ENCODE measurements at places on chromosomes 2 and 18.
A peak's percentile ranks its signal among the peaks of the same experiment; 100 is the strongest.

GRCh38 chr18:7941533-7941932 is 374.4 kb downstream of the PTPRM start:
- DNase-seq: no peak

DNA sequence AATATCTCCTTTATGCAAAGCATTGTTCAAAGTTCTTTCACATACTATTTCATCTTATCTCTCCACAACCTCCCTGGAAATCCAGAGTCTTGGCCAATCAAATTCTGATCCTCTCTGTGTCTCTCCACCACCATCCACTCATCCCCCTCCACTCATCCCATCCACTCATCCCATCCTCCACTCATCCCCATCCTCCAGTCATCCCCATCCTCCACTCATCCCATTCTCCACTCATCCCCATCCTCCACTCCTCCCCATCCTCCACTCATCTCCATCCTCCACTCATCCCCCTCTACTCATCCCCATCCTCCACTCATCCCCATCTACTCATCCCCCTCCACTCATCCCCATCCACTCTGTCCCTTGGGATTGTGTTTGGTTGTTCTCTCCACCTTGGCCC is 101.1 kb downstream of the BCL2 start:
- DNase-seq: no peak

DNA sequence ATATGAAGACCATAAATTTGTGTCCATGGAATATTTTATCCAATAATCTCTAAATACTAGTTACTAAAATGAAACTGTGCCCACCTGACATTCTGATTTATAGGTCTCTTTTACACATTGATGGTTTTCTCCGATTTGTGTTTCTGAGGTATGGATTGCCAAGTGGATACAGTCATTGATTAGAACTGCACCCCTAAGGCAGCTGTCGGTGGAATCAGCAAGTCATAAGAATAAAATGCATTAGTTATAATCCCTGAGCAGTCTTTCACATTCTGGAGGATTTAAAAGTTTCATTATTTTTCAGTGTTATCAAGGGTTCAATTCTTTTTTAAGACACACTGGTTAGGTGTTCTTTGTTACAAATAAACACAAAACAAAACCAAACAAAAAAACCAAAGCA is 6.0 kb downstream of the CAVIN2 start:
- DNase-seq: no peak

- peak; percentile 68 for DNase-seq
Observed at GRCh38 chr2:232521959-232522622, 1.9 kb downstream of the PRSS56 start.

Measured in posterior cingulate gyrus (tissue), 11 donors.